ENCODE measurements at places on chromosomes 12 and 14.

DNA sequence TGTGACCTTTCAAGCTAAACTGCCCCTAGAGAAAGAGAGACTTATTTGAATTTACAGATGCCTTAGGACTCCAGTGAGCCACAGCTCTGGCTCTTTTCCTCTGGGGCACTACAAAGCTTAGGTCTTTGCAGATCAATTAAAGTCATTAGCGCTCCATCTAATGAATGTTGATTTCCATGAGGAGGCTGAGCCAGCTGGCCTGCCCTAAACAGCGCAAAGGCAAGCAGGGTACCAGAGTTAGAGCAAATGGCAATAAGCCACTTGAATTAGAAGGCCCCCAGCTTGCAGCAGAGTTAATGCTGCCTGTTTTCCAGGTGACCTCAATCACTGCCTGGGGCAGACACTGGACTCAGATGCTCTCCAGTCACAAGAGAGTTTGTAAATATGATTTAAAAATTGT is 695.3 kb downstream of the DIO2 start:
- no peak for DNase-seq

GRCh38 chr14:97177016-97177415 is 379.8 kb downstream of the VRK1 start:
- no peak for DNase-seq

DNA sequence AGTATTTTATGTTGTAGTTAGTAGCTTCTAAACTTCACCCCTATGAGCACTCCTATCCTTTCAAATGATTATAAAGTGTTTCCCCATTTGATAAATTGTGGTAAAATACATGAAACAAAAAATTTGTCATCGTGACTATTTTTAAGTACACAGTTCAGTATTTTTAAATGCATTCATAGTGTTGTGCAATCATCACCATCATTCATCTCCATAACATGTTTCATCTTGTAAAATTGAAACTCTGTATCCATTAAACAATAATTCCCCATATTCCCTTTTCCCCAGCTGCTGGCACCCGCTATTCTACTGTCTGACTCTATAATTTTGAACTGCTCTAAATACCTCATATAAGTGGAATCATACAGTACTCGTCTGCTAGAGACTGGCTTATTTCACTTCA is 52.5 kb downstream of the ATP23 start:
- no peak for DNase-seq

GRCh38 chr12:116454950-116455447 is 104.2 kb upstream of the MAP1LC3B2 start:
- DNase-seq = no peak

DNA sequence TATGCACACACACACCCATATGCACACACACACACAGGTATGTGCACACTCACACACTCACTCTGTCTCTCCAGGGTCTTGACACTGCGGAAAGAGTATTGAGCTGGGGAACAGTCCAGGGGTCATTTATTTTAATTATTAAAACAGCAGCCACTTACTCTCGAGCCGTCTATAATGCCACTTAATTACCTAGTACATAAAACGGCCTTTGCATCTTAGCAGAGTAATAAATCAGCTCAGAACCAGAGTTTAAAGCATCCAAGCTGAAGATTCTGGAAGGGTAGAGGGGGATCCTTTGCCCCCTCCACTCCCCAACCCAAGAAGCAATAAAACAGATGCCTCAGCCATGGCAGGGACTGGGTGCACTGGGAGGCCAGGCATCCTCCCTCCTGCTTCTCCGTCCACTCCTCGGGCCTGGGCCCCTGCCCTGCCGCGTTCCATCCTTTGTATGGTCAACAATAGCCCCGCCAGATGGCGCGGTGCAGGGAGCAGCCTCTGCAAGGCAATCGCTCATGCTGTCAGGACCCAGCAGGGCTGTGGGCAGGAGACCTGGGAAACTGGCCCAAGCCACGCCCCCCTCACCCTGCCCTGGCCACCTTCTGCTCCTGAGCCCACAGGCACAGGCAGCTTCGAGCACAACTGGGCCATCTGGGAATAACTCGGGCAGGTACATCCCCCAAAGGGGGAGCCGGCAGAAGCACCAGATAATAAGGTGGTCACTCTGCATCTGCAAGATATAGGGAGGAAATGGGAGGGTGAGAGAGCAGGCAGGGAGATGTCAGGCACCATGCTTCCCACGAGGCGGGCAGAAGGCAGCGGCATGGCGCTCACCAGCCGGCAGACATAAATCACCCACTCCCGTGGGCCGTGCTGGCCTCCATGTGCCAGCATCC is 40.9 kb downstream of the CCDC85C start:
- DNase-seq = peak; percentile 41

DNA sequence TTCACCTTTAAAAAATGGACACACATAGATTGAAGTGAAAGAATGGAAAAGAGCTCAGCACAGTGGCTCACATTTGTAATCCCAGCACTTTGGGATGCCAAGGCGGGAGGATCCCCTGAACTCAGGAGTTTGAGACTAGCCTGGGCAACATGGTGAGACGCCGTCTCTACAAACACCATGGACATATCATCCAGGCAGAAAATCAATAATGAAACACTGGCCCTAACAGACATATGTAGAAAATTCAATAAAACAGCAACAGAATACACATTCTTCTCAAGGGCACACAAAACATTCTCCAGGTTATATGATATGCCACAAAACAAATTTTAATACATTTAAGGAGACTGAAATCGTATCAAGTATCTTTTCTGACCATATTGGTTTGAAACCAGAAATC is 7.4 kb downstream of the WASHC3 start:
- DNase-seq = no peak

DNA sequence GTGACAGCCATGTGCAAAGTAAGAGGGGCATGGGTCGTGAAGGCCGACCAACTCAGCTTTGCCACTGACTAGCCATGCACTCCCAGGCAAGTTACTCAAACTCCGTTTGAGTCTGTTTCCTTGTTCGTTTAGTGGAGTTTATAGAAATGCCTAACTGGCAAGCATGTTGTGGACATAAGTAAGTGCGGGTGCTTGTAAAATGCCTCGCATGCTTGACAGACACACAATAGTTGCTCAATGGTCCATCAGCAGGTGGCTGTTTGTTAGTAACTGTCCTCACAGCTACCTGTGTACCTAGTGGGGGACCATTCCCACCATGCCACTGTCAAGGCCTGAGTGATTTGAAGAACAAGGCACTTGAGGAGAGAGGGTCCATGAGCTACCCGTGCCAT is 338.3 kb downstream of the DPF3 start:
- DNase-seq = no peak

- DNase-seq = no peak
Measured at GRCh38 chr14:104085032-104085888, at the start of gene ASPG. TSS of gene ASPG (plus strand) at chr14:104085700. CDS start at chr14:104085771, 71 bp downstream.

- no peak for DNase-seq
Measured at GRCh38 chr14:106841701-106842100, 1315.3 kb downstream of the TMEM121 start.

DNA sequence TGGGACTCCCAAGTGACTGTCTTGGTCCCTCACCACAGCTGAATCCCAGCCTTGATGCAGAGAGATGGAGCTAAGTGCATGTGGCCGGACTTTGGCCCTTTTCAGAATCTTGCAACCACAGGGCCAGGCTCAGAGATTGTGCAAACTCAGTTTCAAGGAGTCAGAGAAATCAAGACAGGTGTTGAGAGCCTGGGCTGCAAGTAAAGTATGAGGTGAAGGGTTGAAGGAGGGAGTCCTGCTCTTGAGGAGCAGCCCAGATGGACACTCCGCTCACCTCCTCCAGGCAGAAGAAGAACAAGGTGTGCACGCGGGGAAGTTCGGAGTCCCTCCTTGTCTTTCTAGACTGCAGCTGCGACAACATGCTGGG is 6.3 kb upstream of the BMP4 start:
- no peak for DNase-seq

- DNase-seq = no peak
Measured at GRCh38 chr14:69242311-69243224, 17.4 kb upstream of the GALNT16 start.

DNA sequence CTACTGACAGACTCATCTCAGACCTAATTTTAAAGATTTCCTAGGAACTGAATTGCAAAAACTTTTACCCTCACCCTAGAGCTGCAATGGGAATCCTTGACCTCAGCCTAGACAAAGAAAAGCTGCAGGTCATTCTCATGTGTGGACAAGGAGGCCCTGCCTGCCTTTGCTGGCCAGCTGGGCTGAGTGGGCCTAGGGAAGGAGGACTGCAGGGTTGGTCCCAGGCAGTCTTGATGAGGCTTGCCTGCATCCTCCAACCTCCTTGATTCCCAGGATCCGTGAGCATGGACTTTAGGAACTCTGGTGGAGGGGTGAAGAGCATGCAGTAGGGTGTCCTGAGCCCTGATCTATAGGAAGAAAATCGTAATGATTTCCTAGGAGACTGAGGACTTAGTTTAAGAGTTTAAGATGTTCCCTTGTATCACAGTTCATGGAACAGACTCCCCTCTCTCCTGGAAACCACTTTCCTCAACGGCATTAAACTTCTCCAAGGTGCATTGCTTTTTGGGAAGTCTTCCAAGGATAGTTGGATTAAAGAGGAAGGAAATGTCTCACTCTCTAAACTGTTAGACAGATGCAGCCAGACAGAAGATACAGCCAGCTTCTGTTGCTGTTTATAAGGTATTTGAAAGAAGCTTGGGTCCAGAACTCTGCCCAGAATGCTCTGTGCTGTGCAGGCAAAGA is 55.4 kb upstream of the DDX11 start:
- no peak for DNase-seq

DNA sequence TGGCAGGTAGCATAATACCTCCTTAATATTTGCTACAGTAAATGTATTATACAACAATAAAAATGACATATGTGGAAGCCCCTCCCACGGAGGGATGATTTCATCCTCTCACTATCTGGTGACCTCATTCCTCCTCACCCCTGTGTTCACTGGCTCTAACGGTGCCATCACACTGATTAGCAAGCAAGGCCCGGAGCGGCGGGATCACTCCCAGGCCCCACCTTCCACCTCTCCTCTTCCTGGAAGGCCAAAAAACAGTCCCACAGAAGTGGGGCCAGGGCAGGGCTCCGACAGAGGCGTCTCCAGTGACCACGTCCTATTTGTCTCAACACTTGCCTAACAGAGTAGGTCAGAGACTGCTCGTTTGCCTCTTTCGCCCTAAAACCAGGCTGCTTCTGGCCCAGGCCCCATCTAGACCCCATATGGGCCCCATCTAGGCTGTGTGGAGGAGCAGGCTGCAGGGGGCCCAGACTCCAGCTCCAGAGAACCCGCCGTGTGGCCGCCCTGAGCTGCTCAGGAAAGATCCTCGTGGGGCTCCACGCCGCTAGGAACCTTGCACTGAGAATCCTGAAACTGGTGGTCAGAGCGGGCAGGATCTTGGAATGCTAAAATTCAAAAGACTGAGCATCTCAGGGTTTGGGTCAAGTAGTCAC is 3.7 kb downstream of the SELPLG start:
- no peak for DNase-seq

DNA sequence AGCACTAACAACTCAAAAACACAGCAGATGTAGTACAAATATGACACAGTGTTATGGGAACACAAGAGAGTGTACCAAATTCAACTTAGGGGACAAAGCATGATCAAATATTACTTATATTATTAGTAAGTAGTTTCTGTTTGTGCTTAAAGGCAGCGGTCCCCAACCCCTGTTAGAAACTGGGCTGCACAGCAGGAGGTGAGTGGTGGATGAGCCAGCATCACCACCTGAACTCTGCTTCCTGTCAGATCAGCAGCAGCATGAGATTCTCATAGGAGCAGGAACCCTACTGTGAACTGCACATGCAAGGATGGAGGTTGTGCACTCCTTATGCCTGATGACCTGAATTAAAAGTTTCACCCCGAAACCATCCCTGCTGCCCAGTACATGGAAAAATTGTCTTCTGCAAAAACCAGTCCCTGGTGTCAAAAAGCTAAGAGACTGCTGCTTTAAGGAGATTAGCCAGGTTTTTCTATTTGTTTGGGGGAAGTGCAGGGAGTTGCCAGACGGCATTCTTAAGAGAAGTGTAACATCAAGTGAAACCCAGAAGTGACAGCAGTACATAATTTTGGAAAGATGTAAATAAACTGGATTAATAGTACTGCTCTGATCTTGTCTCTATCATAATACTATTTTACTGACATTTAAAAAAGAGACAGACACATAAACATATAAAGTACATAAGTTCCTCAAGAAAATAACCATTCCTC is 26.7 kb downstream of the GTF2A1 start:
- DNase-seq = no peak
